ENCODE measurements at places on chromosomes 12 and 14.

GRCh38 chr12:65534238-65534841 is 255.9 kb downstream of the MSRB3 start:
- peak; percentile 27 for DNase-seq

- peak; percentile 33 for DNase-seq
Observed at GRCh38 chr12:26939192-26939832, 1.0 kb downstream of the FGFR1OP2 start.

DNA sequence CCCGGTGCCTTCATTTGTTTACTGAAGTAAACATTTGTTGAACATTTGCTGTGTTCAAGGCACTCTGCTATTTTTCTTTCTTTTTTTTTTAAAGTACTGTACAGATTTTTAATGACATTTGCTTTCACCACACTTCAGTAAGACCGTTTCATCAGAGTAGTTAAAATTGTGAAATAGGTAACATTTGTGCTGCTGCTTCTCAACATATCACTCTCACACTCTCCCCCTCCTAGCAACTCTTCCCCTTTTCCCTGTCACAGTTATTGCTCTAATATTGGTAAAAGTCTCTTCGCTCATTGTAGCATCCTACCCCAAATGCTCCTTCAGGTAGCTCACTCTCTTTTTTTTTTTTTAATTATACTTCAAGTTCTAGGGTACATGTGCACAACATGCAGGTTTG is 49.6 kb downstream of the SRGAP1 start:
- DNase-seq = no peak

- DNase-seq = no peak
Observed at GRCh38 chr14:32590157-32590556, 261.1 kb downstream of the AKAP6 start.

DNA sequence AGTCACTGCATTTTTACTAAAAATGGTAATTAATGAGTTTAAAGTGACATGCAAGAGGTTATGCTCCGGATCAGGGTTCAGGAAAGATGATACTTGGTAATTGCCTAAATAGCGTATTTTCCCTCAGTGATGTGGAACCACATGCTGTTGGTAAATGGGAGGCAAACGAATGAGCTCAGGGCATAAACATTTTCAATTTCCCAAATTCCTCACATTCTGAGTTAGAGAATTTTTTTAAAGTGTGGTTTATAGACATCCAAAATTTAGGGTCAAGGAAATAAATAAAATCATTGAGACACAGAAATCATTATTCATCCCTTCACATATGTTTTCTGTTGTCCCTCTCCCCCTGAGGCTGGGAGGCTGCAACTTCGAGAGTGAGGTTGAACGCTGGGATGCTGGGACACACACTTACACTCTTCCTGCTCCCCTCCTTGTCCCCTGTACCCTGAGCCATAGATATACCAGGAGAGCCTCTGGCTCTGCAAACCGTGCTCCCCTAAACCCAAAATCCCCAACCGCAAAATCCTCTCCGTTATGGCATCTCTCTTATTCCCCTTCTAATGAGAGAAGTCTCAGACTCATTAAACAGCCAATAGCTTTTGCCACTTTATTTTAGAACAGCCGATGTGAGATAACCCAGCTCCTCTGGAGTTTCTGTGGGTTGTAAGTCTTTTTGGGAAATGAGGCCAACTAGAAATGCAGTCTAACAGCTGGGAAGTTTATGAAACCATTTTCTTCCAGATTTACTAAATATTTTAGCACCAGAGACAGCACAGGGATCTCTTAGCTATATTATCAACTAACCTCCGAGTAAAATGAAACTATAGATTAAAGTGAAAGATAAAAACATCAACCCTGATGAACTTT is 21.4 kb upstream of the ADGRD1 start:
- DNase-seq = no peak

GRCh38 chr14:75645056-75645455 is 15.6 kb downstream of the ERG28 start:
- no peak for DNase-seq

DNA sequence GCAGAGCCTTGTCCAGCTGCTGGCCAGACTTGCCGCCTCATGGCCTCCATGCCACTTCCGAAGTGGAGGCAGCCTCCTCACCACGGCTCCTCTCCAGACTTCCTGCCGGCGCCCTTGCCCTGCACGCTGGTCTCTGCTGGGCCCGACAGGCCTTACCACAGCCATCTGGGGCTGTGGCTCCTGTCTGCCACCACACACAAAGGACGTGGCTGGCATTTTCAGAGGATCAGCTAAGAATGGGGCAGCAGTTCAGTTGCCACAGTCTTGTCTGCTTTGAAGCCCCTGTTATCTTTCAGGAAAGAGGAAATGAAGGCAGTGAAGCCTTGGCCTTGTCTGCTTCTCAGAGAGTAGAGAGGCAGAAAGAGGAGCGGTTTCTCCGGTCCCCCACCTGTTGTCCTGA is 178.0 kb upstream of the FKBP4 start:
- no peak for DNase-seq

DNA sequence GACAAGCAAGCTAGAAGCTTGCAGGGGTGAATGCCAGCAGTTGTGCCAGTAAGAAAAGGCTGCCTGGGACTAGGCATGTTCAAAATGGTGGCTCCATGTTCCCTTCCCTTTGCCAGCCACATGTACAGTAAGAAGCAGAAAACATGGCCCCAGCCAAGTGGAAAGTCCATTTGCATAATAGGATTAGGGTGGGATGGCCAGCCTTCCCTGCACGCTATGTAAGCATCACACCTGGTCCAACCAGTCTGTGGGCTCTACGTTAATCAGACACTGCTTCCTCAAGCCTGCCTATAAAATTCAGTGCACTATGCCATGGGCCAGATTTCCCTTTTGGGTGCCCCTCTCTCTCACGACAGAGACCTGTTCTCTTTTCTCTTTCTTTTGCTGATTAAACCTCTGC is 288.4 kb downstream of the GXYLT1 start:
- peak; percentile 14 for DNase-seq

DNA sequence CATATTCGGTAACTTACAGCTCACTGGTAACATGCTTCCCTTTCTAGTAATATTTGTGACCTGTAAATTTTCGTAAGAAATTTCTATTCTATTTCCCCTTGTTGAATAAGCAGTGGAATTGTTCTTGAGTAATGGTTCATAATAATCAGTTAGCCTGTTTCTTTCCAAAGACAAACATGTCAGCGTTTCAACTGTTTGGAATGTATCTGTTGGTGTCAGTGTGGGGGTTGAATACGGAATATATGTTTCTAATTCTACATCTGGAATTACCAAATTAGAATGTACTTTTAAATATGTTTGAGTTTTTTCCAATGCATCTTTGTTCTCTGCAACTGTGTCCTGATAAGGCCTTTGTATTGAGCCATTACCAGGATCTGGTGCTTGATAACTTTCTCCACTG is 2.0 kb downstream of the BBS10 start:
- DNase-seq = no peak

DNA sequence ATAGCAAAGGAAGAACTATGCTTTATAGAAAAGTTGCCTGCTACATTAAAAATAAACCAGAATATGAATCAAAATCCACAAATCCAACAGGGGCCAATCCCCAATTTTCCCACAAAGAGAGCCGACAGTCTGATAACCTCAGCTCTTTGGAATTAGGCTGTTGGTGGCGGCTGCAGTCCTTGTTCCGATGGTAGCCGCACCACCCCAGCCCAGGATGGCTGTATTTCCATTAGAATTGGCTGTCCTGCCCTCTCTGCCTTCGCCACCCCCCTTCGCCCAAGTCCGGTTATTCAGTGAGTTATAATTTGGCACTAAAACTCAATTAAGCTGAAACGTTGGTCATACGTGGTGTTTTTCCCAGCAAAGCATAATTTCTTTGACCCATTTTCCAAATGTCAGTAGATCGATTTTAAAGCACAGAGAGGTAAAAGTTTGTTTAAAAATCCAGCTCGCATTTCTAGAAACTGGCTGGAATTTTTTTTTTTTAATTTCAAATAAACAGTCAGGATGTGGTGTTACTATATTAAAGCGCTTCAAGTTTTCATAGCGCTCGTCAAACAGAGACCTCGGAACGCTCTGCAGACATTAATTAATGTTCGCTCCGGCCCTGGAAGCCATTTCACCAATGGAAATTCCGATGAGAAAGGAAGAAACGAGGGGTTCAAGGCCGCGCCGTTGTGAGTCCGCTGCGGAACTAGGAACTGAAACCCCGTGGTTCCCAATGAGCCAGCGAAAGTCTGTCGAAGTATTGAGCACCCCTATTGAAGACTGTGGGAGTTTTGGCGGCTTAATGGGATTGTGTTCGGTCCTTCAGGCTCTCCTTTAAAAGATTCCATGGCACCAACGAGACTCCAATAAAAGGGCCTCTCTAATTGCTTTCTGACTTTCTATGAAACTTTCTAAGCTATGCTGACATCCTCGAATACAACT is 104.8 kb upstream of the DIO3 start:
- DNase-seq = peak; percentile 85

DNA sequence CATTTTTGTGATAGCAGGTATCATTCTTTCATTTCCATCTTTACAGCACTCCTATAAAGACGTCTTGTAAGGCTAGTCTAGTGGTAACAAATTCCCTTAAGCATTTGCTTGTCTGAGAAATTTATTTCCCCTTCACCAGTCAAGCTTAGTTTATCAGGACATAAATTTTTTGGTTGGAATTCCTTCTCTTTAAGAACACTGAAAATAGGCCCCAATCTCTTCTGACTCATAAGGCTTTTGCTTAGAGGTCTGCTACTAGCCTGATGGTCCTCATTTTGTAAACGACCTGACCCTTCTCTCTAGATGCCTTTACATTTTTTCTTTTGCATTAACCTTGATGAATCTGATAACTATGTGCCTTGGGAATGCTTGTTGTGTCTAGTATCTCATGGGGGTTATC is 20.3 kb downstream of the OLR1 start:
- DNase-seq = no peak

GRCh38 chr12:82937151-82937550 is 250.4 kb downstream of the TMTC2 start:
- DNase-seq = no peak

DNA sequence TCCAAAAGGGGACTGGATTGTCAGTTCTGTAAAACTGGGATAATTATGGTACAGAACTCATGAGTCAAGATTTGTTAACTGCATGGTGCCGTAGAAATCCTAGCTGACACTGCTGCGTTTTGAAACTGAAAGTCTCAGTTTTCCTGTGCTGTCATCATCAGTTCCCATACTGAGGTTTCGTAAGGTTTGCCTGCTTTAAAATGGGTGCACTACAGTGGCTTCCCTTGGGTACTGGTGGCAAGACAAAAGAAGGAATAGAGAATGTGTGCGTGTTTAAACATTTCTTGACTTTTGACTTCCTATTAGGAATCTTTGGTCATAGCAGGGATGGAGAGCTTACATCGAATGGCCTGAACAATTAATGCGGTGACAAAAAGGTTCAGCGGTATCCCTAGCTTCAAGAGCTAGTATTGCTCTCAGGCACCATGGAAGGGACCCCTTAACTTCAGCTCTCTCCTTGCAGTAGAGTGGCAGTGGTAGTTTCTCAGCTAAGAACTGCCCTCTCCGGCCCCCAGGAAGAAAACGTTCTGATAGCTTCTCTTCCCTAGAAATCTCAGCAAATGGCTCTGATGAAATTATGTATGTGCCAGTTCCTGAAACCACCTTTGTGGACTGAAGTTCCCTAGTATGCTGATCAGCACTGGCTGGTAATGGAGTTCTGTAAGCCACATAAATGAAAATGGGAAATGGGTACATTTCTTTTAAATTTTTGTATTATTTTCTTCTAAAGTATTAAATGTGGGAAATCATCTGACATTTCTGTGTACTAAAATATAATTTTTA is 28.9 kb downstream of the ANO6 start:
- no peak for DNase-seq

- DNase-seq = peak; percentile 26
Observed at GRCh38 chr14:42855085-42855484, 1248.4 kb downstream of the LRFN5 start.

DNA sequence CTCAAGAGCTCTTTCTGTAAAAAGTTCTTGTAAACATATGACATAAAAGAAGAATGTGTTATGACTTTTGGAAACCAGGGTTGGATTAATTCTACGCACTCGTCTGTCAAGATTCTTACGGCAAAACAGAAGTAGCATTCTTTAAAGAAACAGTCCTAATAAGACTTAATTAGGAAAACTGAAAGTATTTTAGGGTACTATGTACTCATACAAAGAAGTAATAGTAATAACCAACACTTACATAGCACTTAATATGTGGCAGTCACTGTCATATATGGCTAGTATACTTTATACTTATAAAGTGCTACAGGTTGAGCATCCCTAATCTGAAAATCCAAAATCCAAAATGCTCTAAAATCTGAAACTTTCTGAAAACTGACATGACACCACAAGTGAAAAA is 72.9 kb upstream of the ST8SIA1 start:
- no peak for DNase-seq

GRCh38 chr14:69868363-69868963 is 10.8 kb upstream of the SMOC1 start:
- no peak for DNase-seq

GRCh38 chr12:41269056-41269455 is 80.9 kb downstream of the PDZRN4 start:
- DNase-seq = no peak
